ENCODE measurements at places on chromosomes 4 and X. TPM values are rescaled to one million over a fixed set of nuclear protein-coding genes. Genes with fewer than 3 reads are reported as not detected.

GRCh38 chr4:162360369-162361149 lies 196.8 kb upstream of the FSTL5 start:
- no peak for DNase-seq
- H3K36me3 ChIP-seq, result no peaks in the 10 kb centered on the region
- H3K27me3 ChIP-seq, result no peaks in the 10 kb centered on the region
- no peaks in the 10 kb centered on the region for H3K4me1 ChIP-seq
- H3K4me3 ChIP-seq, result no peak overlapping the region

DNA sequence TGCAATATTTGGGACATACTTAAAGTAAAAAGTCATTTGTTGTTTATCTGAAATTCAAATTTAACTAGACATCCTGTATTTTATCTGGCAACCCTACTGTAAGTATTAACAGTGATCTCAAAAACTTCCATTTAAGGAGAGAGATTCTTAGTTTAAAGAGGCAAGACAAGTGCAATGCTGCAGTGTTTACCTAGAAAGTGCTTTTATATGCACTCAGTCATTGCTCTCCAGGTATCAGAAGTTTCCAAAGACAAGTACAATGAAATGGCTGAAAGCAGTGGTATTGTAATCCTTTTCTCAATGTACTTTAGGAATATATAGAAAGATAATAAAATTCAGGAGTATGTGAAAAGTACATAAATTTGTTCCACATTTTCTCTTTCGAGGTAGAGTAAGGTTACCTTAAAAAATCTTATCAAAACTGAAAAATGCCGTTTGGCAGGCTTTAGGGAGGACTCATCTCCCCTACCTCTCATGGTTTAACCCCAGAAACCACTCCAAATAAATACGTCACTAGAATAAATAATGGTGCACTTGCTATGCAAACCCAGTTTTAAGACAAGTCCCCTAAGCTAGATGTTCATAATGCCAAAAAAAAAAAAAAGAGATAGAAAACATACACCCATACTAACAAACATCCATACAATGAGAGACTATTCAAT lies 45.7 kb downstream of the ELF2 start:
- no peak for DNase-seq
- H3K4me1 ChIP-seq, result no peaks in the 10 kb centered on the region
- H3K36me3 ChIP-seq, result no peaks in the 10 kb centered on the region

DNA sequence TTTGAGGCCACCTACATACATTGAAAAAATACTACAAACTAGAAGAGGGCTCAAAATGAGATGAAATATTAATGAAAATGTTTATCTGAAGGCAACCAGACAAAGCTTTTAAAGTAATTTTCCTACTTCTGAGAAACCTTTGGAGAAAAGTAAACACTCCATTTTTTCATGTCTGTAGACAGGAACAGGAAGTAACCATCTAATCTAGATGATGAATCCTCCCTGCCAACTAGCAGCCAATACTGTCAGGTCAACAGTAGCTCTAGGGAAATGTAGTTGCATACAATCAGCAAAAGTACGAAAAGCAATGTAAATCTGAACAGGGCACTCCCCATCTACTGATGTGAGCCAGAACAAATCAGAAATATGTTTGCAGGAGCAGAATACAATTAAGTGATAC lies 49.0 kb downstream of the AMMECR1 start:
- H3K27ac ChIP-seq, result no peak overlapping the region
- no peak for DNase-seq
- H3K4me1 ChIP-seq, result no peaks in the 10 kb centered on the region
- no peaks in the 10 kb centered on the region for H3K36me3 ChIP-seq
- no peaks in the 10 kb centered on the region for H3K27me3 ChIP-seq

DNA sequence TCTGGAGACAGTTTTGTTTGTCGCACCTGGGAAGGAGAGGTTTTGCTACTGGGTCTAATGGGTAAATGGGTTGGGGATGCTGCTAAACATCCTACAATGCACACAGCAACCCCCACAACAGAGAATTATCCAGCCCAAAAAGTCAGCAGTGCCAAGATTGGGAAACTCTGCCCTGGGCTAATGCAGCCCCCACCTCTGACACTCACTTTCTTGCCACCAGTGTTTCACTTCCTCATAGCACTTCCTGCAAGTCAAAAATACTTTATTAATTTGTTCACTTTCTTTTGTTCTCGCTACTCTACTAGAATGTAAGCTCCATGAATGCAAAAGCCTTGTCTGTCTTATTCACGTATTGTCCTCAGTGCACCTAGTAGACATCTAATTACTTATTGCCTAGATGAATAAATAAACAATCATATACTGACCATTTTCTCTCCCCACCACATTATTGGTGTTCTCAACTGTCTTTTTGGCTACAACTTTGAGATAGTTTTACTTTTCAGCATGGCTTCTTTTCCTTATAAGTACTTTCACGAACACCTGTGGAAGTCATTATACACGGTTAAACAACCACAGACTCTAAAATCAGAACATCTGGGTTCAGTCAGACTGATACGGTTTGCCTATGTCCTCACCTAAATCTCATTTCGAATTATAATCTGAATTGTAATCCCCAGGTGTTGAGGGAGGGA lies 82.0 kb upstream of the PITX2 start:
- no peaks in the 10 kb centered on the region for H3K27me3 ChIP-seq
- no peaks in the 10 kb centered on the region for H3K4me1 ChIP-seq
- no peaks in the 10 kb centered on the region for H3K36me3 ChIP-seq
- DNase-seq, result no peak
- no peak overlapping the region for H3K27ac ChIP-seq

- no peak overlapping the region for H3K4me3 ChIP-seq
- DNase-seq, result peak; percentile 37
- H3K27me3 ChIP-seq, result no peaks in the 10 kb centered on the region
- no peaks in the 10 kb centered on the region for H3K36me3 ChIP-seq
- H3K4me1 ChIP-seq, result no peaks in the 10 kb centered on the region
These were observed 168.5 kb upstream of the DMD start for GRCh38 chrX:33379839-33380238.

GRCh38 chrX:142036116-142036515 lies 132.4 kb downstream of the MAGEC1 start:
- peak; percentile 55 for DNase-seq
- H3K36me3 ChIP-seq, result no peaks in the 10 kb centered on the region
- no peaks in the 10 kb centered on the region for H3K4me1 ChIP-seq
- no peak overlapping the region for H3K4me3 ChIP-seq
- no peaks in the 10 kb centered on the region for H3K27me3 ChIP-seq

GRCh38 chr4:660401-660800 lies 13.7 kb downstream of the ATP5ME start:
- peaks cover 3% of the 10 kb centered on the region for H3K27me3 ChIP-seq
- DNase-seq, result no peak
- no peaks in the 10 kb centered on the region for H3K36me3 ChIP-seq
- no peak overlapping the region for H3K4me3 ChIP-seq
- H3K4me1 ChIP-seq, result no peaks in the 10 kb centered on the region

DNA sequence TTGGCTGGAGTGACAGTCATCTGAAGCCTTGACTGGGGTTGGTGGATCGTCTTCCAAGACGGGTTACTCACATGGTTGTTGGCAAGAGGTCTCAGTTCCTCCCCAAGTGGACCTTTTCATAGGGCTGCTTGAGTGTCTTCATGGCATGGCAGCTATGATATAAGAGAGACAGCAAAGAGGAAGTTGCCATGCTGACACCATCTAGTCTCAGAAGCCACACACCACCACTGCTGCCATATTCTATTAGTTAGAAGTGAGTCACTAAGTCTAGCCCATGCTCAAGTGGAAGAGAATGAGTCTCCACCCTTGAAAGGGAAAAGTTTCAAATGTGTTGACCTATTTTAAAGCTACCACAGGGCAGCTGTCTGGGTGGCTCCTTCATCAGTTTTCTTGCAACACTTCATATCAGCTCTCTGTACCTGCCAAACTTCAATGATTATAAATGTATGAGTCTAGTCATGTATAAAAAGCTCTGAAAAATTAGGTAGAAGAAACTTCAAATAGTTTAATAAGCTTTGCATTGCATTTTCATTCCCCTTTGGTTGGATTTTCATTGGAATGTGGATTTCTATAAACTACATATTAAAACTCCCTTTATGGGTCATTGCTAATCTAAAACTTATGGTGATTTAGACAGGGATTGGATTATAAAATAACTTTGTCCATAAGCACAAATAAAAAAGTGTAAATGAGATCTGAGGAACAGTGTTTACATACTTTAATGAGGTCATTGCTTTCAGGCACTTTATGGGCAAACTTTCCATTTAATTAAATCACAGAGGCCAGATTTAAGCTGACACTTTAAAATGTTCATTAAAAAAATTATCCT lies 68.0 kb upstream of the ATXN3L start:
- H3K27me3 ChIP-seq, result no peaks in the 10 kb centered on the region
- no peaks in the 10 kb centered on the region for H3K36me3 ChIP-seq
- peak; percentile 80 for DNase-seq
- peaks cover 2% of the 10 kb centered on the region for H3K4me1 ChIP-seq

GRCh38 chr4:133637161-133637560 lies 488.1 kb downstream of the PCDH10 start:
- no peak overlapping the region for H3K4me3 ChIP-seq
- H3K27me3 ChIP-seq, result no peaks in the 10 kb centered on the region
- DNase-seq, result no peak
- no peaks in the 10 kb centered on the region for H3K4me1 ChIP-seq

The CFAP99 gene
- total RNA-seq, result not detected

- no peak overlapping the region for H3K4me3 ChIP-seq
- H3K27ac ChIP-seq, result no peak overlapping the region
- H3K36me3 ChIP-seq, result no peaks in the 10 kb centered on the region
- no peaks in the 10 kb centered on the region for H3K4me1 ChIP-seq
- H3K27me3 ChIP-seq, result no peaks in the 10 kb centered on the region
- DNase-seq, result no peak
These were observed 34.4 kb upstream of the ZFP42 start for GRCh38 chr4:187961171-187961570.

DNA sequence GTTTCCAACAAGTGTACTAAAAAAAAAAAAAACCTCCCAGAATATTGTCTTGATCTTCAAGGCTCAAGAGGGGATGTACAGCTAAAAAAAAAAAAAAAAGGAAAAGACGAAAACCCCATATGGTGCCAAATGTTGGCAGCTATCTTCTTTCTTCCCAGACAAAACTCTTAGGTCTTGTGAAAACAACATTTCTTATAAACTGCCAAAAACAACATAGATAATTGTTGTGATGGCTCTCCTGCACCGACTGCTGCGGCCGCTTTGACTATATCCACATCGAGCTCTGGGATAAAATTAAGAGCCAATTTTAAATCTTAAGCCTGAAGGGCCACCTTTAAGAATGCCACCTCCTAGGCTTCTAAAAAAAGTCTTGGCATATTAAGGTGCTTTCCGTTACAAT lies 23.5 kb downstream of the PDGFC start:
- no peaks in the 10 kb centered on the region for H3K36me3 ChIP-seq
- H3K27me3 ChIP-seq, result no peaks in the 10 kb centered on the region
- H3K4me3 ChIP-seq, result no peak overlapping the region
- peaks cover 37% of the 10 kb centered on the region for H3K4me1 ChIP-seq

DNA sequence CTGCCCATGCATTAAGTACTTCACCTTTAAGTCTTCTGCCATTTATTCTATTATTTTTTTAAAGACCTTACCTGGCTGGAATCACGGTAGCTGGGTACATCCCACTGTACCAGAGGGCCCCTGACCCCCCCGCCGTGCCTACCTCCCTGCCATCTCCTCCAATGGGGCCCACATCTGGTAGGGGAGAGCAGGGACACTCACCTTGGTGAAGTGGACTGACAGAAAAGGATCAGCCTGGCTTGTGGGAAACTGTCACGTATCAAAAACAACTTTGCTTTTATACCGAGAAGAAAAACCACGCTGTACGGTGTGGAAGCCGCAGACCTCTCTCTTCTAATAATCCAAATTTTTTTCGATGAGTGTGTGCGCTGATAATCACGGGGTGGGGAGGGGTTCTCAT lies at the start of gene FOXP3:
TSS of gene FOXP3 (minus strand) at position 251 of the 400 bp plus-strand sequence. CDS start 6,205 bp downstream, outside the sequence.
- H3K27ac ChIP-seq, result no peak within 1 kb of the TSS
- H3K36me3 ChIP-seq, result no peaks in the 10 kb centered on the region
- DNase-seq, result no peak
- H3K4me3 ChIP-seq, result no peak within 1 kb of the TSS
- no peaks in the 10 kb centered on the region for H3K4me1 ChIP-seq

The HGFAC gene
- total RNA-seq, result under 0.01 TPM

The NXF3 gene
- total RNA-seq, result not detected

Data from fibroblast of lung (primary cell).